Ovary (tissue), 10 donors: ENCODE measurements at places on chromosomes 12 and 14.

GRCh38 chr14:31902002-31902401 lies 175.1 kb upstream of the ARHGAP5 start:
- DNase-seq = no peak
- no peaks in the 10 kb centered on the region for H3K4me1 ChIP-seq
- H3K36me3 ChIP-seq = no peaks in the 10 kb centered on the region
- H3K27ac ChIP-seq = no peak overlapping the region
- H3K27me3 ChIP-seq = no peaks in the 10 kb centered on the region

DNA sequence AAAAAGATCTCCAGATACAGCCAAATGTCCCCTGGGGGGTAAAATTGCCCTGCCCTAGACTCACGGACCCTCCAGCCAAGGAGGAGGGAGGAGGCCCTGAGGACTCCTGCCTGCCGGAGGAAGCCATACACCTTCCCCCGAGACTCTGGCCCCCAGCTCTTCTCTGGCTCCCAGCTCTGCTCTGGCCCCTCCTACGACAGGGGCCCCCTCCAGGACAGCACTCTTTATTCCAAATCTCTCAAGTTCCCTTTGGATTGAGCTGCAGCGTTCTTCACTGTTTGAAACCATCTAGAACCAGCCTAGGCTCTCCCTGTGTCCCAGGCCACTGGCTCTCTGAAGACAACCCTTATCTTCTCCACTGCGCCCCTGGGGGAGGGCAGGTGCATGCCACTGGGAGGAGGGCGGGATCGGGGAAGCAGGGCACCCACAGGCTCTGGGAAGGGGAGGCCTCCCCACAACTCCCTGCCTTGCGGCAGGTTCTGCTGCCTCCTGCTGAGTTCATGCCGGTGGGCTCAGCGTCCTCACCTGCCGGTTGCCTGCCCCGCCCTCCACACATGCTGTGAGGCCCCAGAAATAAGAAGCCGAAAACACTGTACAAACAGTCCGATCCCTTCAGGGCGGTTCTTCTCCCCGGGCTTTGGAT lies 112.7 kb downstream of the DICER1 start:
- H3K4me3 ChIP-seq = no peak overlapping the region
- no peaks in the 10 kb centered on the region for H3K36me3 ChIP-seq
- DNase-seq = no peak
- H3K4me1 ChIP-seq = no peaks in the 10 kb centered on the region
- no peaks in the 10 kb centered on the region for H3K27me3 ChIP-seq

DNA sequence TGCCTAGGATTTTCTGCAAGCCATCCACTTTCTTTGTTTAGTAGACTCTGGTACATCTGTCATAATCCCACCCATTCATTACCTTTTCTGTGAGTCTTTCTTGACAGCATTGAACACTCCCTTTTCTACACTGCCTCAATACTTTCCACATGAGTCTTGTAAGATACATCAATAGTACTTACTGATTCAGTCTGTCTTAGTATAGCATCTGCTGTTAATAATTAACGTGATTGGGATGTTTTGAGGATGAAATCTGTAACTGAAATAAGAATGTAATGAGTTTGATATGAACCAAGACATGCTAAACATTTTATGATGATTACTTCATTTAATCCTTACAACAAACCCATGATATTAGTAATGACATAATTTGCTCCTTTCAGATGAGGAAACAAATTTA lies 196.2 kb upstream of the FOXG1 start:
- H3K27me3 ChIP-seq = no peaks in the 10 kb centered on the region
- H3K27ac ChIP-seq = no peak overlapping the region
- H3K4me1 ChIP-seq = no peaks in the 10 kb centered on the region
- DNase-seq = no peak
- no peak overlapping the region for H3K4me3 ChIP-seq

DNA sequence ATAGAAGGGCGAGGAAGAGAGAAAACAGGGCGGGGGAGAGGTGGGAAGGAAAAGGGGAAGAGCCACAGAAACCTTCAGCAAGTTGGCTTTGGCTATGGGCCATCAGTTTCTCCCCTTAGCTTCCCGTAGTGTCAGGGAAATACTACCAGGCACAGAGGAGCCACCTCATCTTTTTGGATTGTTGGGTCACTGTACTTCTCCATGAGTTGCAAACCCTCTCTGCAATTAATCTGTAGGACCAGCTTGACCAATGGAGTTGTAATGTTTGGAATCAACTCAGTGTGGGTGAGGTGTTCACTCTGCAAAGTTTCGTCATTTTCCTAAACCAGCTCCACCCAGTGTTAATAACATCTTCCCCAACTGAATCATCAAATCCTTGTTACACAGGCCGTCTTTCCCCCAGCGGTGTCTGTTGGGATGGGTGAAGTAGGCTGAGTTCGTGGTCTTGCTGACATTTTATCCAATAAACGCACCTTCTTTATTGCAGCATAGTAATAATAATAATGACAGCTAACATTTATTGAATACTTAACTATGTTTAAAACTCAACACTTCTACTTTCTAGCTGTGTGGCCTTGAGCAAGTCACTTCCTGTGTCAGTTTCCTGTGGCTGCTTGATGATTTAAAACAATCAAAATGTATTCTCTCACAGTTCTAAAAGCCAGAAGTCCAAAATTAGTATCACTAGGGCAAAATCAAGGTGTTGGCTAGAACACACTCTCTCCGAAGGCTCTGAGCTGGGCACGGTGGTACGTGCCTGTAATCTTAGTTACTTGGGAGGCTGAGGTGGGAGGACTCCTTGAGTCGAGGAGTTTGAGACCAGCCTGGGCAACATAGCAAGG lies 8.1 kb upstream of the GLTP start:
- H3K27ac ChIP-seq = no peak overlapping the region
- H3K4me3 ChIP-seq = no peak overlapping the region
- no peaks in the 10 kb centered on the region for H3K27me3 ChIP-seq
- no peaks in the 10 kb centered on the region for H3K4me1 ChIP-seq

- peaks cover 25% of the 10 kb centered on the region for H3K4me1 ChIP-seq
Measured at GRCh38 chr14:68404146-68404527, 388.7 kb downstream of the ZFP36L1 start.

GRCh38 chr14:68553311-68553710 lies 239.6 kb downstream of the ZFP36L1 start:
- DNase-seq = no peak
- no peak overlapping the region for H3K27ac ChIP-seq
- no peaks in the 10 kb centered on the region for H3K36me3 ChIP-seq
- H3K4me3 ChIP-seq = no peak overlapping the region
- H3K4me1 ChIP-seq = peaks cover 24% of the 10 kb centered on the region
- H3K27me3 ChIP-seq = no peaks in the 10 kb centered on the region

DNA sequence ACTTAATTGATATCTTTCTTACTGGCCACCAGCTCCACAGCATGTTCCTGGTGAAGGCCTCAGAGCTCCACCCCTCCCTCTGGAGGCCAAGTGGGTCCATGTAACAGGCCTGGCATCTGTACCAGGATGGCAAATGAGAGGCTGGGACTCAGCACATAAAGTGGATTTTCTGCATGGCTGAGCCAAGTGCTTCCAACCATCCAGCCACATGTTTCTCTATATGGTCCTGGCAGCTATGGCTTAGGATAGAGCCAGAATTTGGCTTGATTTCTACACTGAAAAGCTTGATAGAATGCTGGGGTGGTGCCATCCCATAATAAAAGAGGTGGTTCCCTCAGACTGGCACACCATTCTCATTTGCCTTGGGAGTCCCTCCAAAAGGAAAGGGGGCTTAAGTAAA lies 94.1 kb downstream of the PAX9 start:
- no peak overlapping the region for H3K4me3 ChIP-seq
- H3K4me1 ChIP-seq = no peaks in the 10 kb centered on the region
- no peaks in the 10 kb centered on the region for H3K27me3 ChIP-seq
- no peak for DNase-seq
- no peak overlapping the region for H3K27ac ChIP-seq
- H3K36me3 ChIP-seq = no peaks in the 10 kb centered on the region

GRCh38 chr14:51609955-51610283 lies 41.8 kb upstream of the FRMD6 start:
- DNase-seq = no peak
- no peaks in the 10 kb centered on the region for H3K4me1 ChIP-seq
- no peaks in the 10 kb centered on the region for H3K36me3 ChIP-seq
- H3K27me3 ChIP-seq = no peaks in the 10 kb centered on the region
- no peak overlapping the region for H3K4me3 ChIP-seq

- no peak for DNase-seq
- H3K36me3 ChIP-seq = no peaks in the 10 kb centered on the region
- H3K4me3 ChIP-seq = no peak overlapping the region
- no peaks in the 10 kb centered on the region for H3K4me1 ChIP-seq
- no peaks in the 10 kb centered on the region for H3K27me3 ChIP-seq
- no peak overlapping the region for H3K27ac ChIP-seq
Measured at GRCh38 chr12:132117558-132117875, 26.6 kb downstream of the DDX51 start.

DNA sequence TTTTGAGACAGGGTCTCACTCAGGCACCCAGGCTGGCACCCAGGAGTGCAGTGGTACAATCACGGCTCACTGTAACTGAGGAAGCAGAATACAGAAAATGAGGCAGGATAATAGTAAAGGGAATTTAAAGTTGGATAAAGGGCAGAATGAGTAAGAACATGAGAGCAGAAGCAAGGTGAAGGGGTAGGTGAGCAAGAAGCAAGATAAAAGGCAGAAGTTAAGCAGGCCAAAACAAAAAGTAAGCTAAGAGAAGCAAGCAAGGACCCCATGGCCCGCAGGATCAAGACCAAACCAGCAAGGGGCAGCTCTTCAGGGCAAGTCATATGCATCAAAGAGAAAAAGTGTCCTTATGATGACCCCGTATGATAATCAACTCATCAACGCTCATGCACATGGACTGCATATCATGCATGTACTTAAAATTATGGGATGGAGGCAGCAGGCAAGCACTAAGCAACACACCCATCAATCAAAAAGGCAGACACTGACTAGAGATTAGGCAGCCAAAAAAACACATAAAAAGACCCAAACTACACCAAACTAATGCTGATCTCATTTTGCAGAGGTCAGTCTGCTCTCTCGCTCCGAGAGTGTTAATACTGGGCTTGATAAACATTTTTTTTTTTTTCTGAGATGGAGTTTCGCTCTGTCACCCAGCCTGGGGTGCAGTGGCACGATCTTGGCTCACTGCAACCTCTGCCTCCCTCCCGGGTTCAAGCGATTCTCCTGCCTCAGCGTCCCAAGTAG lies 11.6 kb downstream of the TIMELESS start:
- no peaks in the 10 kb centered on the region for H3K36me3 ChIP-seq
- no peaks in the 10 kb centered on the region for H3K27me3 ChIP-seq
- no peak overlapping the region for H3K27ac ChIP-seq

GRCh38 chr14:80607430-80608190 lies 333.9 kb downstream of the CEP128 start:
- no peak overlapping the region for H3K4me3 ChIP-seq
- DNase-seq = no peak
- peaks cover 1% of the 10 kb centered on the region for H3K4me1 ChIP-seq
- H3K27ac ChIP-seq = no peak overlapping the region

GRCh38 chr12:77032406-77032805 lies 33.0 kb downstream of the E2F7 start:
- H3K4me1 ChIP-seq = no peaks in the 10 kb centered on the region
- H3K27me3 ChIP-seq = no peaks in the 10 kb centered on the region
- no peak overlapping the region for H3K27ac ChIP-seq
- H3K4me3 ChIP-seq = no peak overlapping the region
- no peak for DNase-seq
- no peaks in the 10 kb centered on the region for H3K36me3 ChIP-seq

DNA sequence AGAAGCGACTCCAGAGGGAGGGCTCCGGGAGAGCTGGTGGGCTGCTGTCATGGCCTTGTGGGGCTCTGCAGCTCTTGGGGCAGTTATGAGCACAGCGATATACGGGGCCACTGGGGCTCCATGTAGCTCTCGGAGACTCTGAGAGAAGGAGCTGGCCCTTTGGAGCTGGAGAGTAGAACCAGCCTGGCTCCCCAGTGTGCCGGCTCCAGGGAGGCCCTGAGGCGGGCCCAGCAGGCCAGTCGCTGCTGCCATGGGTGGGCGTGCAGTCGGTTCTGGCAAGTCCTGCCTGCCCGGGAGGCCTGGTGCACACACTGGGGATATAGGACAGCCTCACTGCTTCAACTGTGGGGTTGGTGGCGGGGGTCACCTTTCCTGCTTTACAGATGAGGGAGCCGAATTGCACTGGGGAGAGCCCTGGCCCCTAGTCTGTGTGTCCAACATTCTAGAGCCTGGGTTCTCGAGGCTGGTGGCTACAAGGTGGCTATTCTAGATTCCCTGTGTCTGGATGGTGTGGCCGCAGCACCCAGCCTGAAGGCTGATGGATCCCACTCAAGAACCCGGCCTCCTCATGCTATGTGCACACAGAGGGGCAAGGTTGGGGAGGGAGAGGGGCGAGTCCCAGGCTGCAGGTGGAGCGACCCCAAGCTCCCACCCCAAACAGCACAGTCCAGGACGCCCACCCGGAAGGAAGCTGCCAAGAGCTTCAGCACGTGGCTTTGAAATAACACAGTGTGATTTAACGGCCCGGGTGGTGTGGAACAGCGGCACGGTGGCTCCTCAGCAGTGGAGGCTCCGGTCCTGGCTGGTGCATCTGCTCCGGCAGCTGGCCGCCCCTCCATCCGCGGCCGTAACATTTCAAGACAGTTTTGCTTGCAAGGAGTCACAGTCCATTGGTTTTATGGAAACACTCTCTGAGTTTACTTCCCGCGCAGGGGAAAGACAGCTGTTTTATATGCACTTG lies 188.3 kb upstream of the C14orf180 start:
- no peaks in the 10 kb centered on the region for H3K36me3 ChIP-seq
- no peak overlapping the region for H3K27ac ChIP-seq
- DNase-seq = peak; percentile 4

DNA sequence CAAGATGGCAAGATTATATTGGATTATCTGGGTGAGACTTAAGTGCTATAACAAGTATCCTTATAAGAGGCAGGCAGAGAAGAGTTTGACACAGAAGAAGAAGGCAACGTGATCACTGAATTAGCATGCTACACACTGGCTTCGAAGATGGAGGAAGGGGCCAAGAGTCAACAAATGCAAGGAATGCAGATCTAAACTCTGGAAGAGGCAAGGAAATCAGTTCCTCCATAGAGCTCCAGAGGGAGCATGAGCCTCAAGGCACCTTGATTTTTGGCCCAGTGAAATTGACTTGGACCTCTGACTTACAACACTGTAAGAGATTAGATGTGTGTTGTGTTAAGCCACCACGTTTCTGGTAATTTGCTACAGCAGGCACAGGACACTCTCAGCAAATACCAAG lies 536.4 kb upstream of the SEL1L start:
- no peaks in the 10 kb centered on the region for H3K36me3 ChIP-seq
- H3K4me1 ChIP-seq = no peaks in the 10 kb centered on the region
- no peaks in the 10 kb centered on the region for H3K27me3 ChIP-seq

DNA sequence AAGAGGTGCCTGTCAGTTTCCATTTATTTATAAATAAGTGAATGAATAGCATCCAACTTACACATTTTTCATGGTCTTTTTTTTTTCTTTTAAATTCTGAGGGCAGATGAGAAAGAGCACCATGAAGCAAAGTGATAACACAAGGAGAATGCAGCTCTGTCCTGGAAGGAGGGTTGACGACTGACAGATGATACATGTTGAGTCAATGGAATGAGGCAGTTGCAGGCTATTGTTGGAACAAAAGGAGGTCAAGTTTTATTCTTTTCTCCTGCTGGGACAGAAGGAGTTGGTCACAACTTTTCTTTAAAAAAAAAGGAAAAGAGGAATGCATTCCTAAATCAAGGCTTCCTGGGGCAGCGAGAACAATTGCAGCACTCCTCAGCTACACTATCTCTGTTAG lies 119.9 kb upstream of the PLEKHG7 start:
- no peak overlapping the region for H3K27ac ChIP-seq
- no peak overlapping the region for H3K4me3 ChIP-seq
- DNase-seq = no peak
- H3K27me3 ChIP-seq = no peaks in the 10 kb centered on the region
- no peaks in the 10 kb centered on the region for H3K4me1 ChIP-seq
